Mucosa of gallbladder (tissue), 1 donor: ENCODE measurements at places on chromosomes 11 and 22. TPM values are rescaled to one million over a fixed set of nuclear protein-coding genes. Genes with fewer than 3 reads are reported as not detected.

The ANKK1 gene
- total RNA-seq, result 0.29 TPM

The AAMDC gene
- 23.3 TPM for total RNA-seq

The NCR3LG1 gene
- total RNA-seq, result 8.2 TPM

The ACCS gene
- total RNA-seq, result 28.1 TPM

The OR6T1 gene
- not detected for total RNA-seq

The CD59 gene
- 880 TPM for total RNA-seq

The CEND1 gene
- 0.49 TPM for total RNA-seq

The ELP4 gene
- 14.4 TPM for total RNA-seq

The UPB1 gene
- total RNA-seq, result 0.83 TPM

The B4GALNT4 gene
- total RNA-seq, result 3.4 TPM

The APOBEC3F gene
- 14.4 TPM for total RNA-seq

The GSTT2B gene
- total RNA-seq, result 16.2 TPM

The MMP12 gene
- 1.7 TPM for total RNA-seq

The SYT12 gene
- total RNA-seq, result 0.58 TPM

The OR52I1 gene
- not detected for total RNA-seq

The OR8D4 gene
- total RNA-seq, result not detected

The IL10RA gene
- 29.3 TPM for total RNA-seq

The API5 gene
- total RNA-seq, result 89.1 TPM

The SHANK2 gene
- total RNA-seq, result 18.0 TPM

The PRPF19 gene
- total RNA-seq, result 70.6 TPM

The INCENP gene
- total RNA-seq, result 22.8 TPM

The C1QTNF5 gene
- 32.9 TPM for total RNA-seq

The INS gene
- 1.2 TPM for total RNA-seq

The C11orf16 gene
- total RNA-seq, result not detected

The HIRA gene
- total RNA-seq, result 25.2 TPM

The MS4A3 gene
- total RNA-seq, result 0.40 TPM

The CHRDL2 gene
- total RNA-seq, result 312 TPM

The H19 gene
- total RNA-seq, result 67.3 TPM

The CRYBA4 gene
- total RNA-seq, result not detected

The C11orf52 gene
- total RNA-seq, result 34.4 TPM

The C11orf97 gene
- total RNA-seq, result not detected

The GP1BB gene
- total RNA-seq, result 5.4 TPM

The XKR3 gene
- not detected for total RNA-seq

The TMEM223 gene
- 19.9 TPM for total RNA-seq

The OR5D13 gene
- total RNA-seq, result not detected

The A4GALT gene
- total RNA-seq, result 8.7 TPM

The SERHL2 gene
- 2.9 TPM for total RNA-seq

The L3MBTL2 gene
- 28.3 TPM for total RNA-seq

The ARHGAP8 gene
- 46.7 TPM for total RNA-seq

The TESMIN gene
- total RNA-seq, result 4.9 TPM

The OR4C15 gene
- total RNA-seq, result not detected

The PLEKHB1 gene
- total RNA-seq, result 58.1 TPM

The PDE3B gene
- 7.5 TPM for total RNA-seq

The KIRREL3 gene
- 0.66 TPM for total RNA-seq

The C22orf31 gene
- not detected for total RNA-seq

The MAJIN gene
- total RNA-seq, result not detected
